ENCODE measurements at places on chromosomes 7 and 10.

- DNase-seq, result no peak
Observed at GRCh38 chr10:121428867-121429266, 169.4 kb downstream of the FGFR2 start.

DNA sequence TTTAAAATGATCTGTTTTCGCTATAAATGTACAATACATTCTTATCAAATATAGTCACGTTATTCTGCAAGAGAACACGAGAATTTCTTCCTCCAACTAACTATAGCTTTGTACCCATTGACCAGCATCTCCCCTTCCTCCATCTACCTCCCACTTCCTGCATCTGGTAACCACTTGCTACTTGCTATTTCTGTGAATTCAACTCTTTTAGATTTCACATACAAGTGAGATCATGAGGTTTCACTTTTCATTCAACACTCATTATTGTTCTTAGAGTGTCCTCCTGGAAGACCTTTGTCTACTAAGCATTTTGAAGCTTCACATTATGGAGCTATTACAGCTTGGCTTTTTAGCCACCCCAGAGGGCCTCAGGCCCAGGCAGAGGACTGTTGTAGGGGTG is 741.3 kb upstream of the FZD8 start:
- no peak for DNase-seq

DNA sequence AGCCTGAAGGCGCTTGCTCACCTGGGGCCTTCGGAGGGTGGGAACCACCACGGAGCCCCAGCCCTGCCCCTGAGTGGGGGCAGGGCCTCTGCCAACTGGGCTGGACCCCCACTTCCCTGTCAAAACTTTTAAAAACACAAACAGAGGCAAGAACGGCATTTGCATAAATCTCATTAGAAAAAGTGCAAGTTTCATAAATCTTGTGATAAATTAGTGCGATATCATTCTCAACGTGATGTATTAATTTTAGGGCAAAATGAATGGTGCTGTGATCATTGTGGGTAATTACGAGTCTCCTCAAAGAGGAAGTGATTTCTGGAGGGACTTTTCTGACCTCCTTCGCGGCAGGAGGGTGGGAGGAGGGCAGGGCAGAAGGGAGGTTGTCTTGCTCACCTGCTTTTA is 98.3 kb downstream of the CDH23 start:
- no peak for DNase-seq

- no peak for DNase-seq
Observed at GRCh38 chr10:117132751-117133231, 5.3 kb downstream of the VAX1 start.

GRCh38 chr7:71682181-71682580 is 550.2 kb downstream of the GALNT17 start:
- DNase-seq, result no peak

- no peak for DNase-seq
Observed at GRCh38 chr10:131578472-131578970, 267.0 kb upstream of the TCERG1L start.

- no peak for DNase-seq
Observed at GRCh38 chr10:111186358-111186757, 109.5 kb downstream of the ADRA2A start.

DNA sequence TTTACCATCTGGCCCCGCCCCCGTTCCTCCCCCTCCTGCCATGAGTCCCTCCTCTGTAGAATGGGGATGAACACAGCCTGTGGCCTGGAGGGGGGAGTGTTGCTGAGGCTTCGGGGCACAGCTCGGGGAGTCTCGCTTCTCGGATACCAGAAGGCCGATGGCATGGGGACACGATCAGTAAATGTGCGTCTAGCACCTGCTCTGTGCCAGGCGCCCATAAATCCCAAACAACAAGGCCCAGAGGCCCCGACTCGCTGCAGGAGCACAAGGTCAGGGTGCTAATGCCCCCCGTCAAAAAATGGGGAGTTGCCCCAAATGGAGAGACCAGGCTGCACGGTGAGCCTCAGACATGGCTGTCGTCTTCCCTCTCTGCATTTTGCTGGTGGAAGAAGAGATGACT is 40.7 kb downstream of the JAKMIP3 start:
- DNase-seq, result peak; percentile 24

- no peak for DNase-seq
Observed at GRCh38 chr7:81767926-81768325, 1.9 kb downstream of the HGF start.

GRCh38 chr7:98090116-98090515 is 16.5 kb upstream of the LMTK2 start:
- no peak for DNase-seq

DNA sequence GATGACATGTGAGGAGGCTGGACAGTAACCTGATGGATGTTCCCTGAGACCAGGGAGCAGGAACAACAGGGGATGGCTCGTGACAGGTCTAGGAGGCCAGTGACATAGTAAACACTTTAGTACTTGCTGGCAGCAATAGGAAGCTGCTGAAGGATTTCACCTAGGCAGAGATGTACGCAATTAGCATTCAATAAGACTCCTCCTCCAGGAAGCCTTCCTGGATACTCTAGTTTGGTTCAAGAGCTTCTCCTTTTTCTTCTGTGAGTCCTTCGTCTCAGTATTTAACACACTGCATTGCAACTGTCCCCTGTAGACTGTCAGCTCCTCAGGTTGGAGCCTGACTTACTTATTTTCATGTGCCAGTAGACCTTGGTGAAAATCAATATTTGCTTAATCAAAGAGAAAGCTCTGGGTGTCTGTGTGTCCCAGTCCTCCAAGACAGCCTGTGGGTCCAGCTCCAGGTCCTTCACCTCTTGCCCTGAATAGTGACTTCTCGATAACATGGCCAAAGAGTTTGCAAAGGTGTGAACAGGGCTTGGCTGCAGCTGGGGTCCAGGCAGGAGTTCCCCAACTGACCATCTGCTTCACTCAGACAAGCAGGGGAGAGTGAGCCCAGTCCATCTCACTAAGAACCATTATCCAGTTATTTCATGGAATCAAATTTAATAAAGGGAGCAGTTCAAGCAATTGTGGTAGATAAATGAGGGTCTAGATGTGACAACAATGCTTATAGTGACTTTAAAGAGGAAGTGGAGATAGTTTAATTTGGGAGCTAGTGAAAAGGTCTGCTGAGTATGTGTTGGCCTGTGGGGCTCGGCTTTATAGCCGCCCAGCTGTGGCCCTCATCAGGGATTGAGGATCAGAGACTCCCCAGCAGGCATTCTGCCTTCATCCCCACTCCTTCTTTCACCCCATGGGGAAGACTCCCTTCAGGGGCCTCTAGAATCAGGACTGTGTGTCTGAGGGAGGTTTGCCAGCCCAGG is 9.4 kb downstream of the TMEM273 start:
- DNase-seq, result no peak

GRCh38 chr7:763762-764161 is 36.7 kb upstream of the PRKAR1B start:
- no peak for DNase-seq

- DNase-seq, result no peak
Observed at GRCh38 chr10:100501423-100501822, 18.2 kb downstream of the SEC31B start.

All from right lobe of liver (tissue), 6 donors.